ENCODE measurements at places on chromosomes 3 and 15.

- peak; percentile 16 for DNase-seq
Observed at GRCh38 chr3:112847692-112848091, 1.0 kb upstream of the CD200R1L start.

DNA sequence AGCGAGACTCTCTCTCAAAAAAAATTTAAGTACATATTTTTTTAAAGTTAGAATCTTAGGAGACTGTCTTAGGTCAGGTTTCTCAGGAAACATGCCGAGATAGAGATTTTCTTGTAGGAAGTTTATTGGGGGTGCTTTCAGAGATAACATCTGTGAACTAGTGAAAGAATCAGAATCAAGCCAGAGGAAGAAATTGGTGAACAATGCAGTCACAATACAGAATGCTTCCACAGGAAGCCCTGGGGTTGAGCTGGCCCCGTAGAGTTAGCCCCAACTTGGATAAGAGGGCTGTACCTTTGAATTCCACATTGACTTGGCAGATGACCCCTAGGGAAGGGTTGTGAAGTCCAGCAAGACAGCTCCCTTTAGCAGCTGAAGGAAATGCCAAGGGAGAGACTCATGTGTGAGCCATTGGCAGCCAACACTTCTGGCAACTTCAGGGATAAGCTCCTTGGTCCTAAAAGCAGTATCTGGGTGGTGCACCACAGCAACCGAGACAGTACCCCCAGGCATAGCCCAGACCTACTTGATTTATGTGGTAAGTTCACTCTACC is 7.1 kb upstream of the PLCB2 start:
- no peak for DNase-seq

GRCh38 chr15:41331833-41332193 is 578 bp downstream of the OIP5 start:
- DNase-seq: no peak

DNA sequence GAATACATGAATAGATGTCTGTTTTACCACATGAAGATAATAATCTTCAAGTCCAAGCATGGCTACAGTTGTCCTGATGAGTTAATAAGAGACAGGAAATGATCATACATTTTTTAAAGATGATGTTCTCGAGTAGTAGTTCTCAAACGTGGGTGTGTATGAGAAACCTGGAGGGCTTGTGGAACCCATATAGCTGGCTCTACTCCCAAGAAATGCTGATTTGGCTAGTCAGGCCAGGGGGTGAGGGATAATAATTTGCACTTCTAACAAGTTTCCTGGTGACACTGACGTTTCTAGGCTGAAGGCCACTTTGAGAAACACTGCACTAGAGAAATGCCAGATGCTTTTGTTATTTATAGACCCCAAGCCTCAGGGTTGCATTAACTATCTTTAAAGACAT is 37.0 kb downstream of the ROPN1B start:
- DNase-seq: no peak

GRCh38 chr3:190566043-190566933 is 52.4 kb downstream of the IL1RAP start:
- no peak for DNase-seq

DNA sequence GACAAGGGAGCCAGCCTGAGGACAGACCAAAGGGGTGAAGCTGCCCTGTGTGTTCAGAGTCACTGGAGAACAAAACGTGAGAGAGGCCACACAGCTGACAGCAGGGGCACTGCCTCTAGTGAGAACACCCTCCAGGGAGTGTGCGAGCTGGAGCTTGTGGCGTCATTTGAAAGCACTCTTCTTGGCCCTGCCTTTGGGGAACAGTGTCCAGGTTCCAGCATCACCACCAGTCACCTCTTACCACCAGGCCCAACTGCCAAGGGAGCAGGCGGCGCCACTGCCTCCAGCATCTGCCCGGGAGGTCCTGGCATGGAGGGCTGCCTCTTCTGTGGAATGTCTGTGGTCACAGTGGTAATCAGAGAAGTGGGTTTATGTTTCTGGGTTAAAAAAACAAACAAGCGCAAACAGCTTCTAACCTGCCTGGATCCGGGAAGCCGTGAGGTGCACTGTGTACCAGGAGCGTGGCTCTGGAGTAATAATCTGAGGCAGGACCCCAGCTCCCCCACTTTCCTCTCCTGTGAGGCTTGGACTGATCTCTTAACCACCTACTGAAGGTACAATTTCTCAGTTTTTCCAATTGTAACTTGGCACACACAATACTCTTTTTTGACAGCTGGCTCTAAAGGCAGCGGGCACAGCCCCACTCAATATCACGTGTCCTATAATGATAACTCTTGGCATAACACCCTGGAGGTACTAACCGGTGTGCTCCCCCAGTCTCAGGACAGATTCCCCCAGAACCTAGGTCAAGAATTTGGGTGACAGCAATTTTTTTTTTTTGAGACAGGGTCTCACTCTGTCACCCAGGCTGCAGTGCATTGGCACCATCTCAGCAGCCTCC is 32.2 kb upstream of the CDCP1 start:
- no peak for DNase-seq

Data from stimulated activated CD8-positive, alpha-beta memory T cell treated with anti-CD3 and anti-CD28 coated beads, Interleukin-2, amount 100 ng/mL, for 1 hour (primary cell).